ENCODE measurements at places on chromosomes 2 and 18.

DNA sequence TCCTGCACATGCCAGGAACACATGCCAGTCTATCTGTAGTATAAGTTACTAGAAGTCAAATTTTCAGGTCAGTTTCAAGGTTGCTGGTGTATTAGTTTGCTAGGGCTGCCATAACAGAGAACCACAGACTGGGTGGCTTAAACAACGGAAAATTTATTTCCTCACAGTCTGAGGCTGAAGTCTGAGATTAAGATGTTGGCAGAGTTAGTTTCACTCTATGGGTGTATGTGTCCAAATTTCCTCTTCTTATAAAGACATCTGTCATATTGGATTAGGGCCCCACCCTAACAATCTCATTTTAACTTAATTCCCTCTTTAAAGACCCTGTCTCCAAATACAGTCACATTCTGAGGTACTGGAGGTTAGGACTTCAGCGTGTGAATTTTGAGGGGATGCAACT, 26.5 kb downstream of the B3GNT7 start:
- no peak for DNase-seq

DNA sequence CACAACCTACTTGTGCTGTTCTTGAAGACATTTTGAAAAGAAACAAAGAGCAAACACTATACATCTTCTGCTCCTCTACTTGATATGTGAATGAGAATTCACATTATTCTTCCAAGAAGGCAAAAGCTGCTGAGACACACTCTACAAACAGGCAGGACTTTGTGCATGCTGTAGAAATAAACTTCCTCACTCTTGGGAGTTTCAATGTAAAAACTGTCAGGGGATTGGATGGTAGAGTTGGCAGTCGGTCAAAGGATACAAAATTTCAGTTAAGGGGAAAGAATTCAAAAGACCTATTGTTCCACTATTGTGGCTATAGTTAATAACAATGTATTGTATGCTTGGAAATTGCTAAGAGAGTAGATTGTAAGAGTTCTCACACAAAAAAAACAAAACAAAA, 196.3 kb downstream of the MC4R start:
- DNase-seq, result no peak

- no peak for DNase-seq
These were observed 2.7 kb upstream of the TGIF1 start for GRCh38 chr18:3447068-3447894.

DNA sequence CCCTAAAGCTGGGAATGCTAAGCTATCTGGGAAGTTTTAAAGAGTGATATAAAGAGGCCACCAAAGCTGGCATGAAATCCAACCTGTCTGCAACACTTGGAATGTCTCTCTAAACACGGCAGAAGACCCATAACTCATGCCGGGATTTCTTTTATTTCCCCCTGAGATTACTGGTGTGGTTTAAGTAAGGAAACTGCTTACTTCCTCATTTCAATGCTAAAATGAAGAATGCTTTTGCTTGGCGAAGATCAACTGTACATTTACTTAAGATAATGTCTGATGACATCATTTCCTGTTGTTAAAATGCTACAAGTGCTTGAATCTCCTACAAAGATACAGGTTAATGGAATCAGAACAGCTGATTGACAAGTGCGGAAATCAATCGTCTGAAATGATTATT, 353.8 kb upstream of the SALL3 start:
- DNase-seq, result no peak

- DNase-seq, result no peak
These were observed 6.6 kb downstream of the ERFE start for GRCh38 chr2:238165288-238165921.

GRCh38 chr2:67982956-67983355, 79.8 kb downstream of the C1D start:
- no peak for DNase-seq

GRCh38 chr2:30208453-30208852, 22.9 kb upstream of the LBH start:
- peak; percentile 28 for DNase-seq

DNA sequence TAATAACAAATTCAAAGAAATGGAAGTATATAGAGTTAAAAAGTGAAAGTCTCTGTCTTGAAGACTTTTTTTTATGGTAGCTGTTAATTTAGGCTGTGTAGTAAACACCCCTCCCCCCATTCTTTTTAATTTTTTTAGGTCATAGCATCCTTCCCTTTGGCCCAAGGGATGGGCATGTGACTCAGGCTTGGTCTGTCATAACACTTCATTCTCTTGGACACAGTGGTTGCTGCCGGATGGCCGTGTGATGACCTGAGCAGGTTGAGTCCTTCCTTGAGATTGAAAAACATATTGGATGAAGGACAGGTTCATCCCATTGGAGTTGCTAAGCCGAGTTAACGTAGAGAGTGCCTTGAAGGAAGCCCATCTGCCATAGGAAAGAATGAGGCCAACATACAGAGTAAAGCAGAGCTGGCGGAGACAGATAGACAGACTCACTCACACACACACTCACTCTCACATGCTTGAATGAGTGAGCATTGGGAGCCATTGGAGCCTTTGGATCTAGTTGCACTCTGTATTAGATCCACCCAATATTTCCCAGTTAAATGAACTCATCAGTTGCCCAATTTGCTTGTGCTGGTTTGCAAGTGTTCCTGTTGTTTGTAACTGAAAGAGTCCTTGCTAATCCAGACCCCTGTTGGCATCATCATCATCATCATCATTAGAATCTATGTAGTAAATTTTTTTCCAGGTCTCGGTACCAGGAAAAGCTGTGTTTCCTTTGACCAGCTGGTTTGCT, 14.7 kb downstream of the NCOA1 start:
- no peak for DNase-seq

DNA sequence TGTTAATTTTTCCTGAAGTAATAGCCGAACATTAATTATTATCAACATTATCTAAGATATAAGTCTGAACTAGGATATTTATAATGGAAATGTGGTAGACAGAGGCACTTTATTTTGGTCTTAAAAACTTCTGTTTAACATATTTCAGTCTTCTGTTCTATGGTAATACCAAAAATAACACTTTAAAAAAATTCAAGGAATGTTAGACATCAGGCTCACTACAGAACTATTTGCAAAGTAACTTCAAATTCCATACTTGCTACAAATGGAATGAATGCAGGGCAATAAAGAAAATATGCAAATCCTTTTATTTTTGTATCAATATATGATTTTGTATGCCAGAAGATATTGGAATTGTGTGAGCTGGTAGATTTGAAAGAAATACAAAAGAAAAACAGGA, 345.5 kb upstream of the DSEL start:
- no peak for DNase-seq

DNA sequence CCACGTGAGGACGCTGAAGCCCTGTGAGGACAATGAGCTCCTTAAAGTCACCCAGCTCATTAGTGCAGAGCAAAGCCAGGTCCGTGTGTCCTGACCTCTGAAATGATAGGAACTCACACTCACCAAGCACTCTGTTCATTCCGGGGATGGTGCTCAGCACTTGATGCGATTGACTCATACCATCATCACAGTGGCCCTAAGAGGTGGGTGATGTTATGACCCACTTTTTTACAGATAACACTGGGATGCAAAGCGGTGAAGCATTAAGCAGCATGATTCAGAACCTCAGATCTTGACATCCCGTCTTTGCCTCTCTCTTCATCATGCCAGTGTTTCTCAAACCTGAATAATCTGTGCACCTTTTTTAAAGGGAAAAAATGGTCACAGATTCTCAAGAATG, 234.8 kb downstream of the ALPK2 start:
- no peak for DNase-seq

DNA sequence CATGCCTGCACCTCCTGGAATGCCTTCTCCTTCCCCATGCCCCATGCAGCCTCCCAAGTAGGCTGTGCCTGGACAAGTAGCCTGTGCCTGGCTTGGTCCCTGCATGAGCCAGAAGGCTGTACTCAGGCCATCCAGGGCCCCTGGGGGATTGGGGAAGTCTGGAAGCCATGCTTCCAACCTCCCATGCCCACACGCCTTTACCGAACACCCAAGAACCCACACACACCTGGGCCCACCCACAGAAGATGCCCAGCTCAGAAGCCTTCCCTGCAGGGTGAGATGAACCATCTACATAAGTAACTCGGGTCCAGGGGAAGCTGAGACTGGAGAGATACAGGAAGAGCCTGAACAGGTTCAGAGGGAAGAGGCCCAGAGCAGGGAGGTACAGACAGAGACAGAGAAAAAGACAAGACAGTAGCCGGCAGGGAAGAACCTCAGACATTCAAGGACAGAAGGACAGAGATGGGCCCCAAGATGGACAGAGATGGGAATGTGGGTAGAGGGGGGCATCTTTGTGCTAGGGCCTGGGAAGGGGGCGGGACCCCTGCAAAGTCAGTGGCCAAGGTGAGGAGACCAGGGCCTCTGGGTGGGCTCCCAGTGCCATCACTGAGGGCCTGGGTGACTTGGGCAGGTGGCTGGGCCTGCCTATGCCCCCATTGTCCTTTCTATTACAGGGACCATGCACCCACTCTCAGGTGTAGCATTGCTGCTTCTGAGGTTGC, 4.3 kb downstream of the BIN1 start:
- DNase-seq, result no peak

GRCh38 chr2:206873423-206873822, 65.9 kb upstream of the CPO start:
- DNase-seq, result no peak

- DNase-seq, result no peak
These were observed 75.5 kb upstream of the KLF7 start for GRCh38 chr2:207241198-207241597.

DNA sequence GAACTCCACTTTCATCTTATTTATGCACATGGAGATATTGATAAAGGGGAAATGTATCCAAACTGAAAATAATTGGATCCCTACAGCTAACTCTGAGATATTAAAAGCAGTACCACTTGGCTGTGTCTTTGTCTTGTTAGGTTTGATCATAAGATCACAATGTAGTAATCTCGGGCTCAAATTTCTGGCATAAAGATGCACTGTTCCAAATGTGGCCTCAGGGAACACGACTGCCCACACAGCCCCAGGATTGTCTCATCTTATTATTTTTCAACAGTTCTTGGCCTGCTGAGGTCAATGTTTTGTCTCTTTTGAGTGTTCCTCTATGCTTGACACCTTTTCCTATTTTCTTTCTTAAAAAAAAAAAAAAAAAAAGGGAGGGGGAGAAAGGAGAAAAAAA, 114.1 kb downstream of the GBX2 start:
- DNase-seq, result no peak

- no peak for DNase-seq
These were observed 465.1 kb downstream of the LPIN1 start for GRCh38 chr2:12211326-12212175.

GRCh38 chr2:140344838-140345237, 1564.6 kb upstream of the NXPH2 start:
- no peak for DNase-seq

DNA sequence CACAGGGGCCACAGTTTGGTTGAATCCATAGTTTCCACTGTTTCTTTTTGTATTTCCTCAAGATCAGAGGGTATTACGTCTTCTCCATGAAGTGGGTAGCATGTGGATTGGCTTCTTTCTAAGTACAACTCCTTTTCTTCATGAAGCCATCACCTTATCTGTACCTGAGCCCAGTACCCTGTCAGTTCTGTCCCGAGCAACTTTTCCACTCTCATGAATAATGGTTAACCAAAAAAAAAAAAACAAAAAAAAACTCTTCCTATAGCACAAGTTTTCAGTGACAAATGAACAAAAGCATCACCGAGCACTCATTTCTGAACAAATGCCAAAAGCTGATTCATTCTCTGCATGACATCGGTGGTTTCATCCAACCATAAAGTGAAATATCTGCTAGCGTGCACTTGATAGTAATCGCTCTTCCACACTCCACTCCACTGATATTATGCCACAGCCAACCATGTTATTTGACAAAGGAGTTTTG, 53.0 kb upstream of the CCDC150 start:
- no peak for DNase-seq

DNA sequence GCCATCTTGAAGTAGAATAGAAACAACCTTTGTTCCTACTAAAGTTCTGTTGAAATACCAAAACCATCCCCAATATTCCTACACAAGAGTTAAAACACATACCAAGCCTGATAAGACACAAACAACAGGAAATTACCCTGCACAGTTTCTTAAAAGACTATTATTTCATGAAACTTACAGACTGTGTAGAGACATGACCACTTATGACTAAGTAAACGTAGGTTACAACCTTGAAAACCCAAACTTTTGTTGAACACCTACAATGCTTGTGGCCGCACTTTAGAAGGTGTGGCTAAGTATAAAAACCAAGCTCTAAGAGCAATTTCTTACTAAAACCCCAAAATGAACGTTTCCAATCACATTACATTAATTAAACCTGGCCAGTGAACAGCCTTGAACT, 2.0 kb downstream of the SMAD2 start:
- DNase-seq, result no peak

- peak; percentile 83 for DNase-seq
These were observed 2.4 kb upstream of the LPIN1 start for GRCh38 chr2:11743846-11744553.

GRCh38 chr2:107785756-107786155, 40.9 kb upstream of the RGPD4 start:
- no peak for DNase-seq

GRCh38 chr2:218282173-218282991, 9.9 kb downstream of the TMBIM1 start:
- no peak for DNase-seq

GRCh38 chr18:55012008-55012407, 52.7 kb upstream of the CCDC68 start:
- no peak for DNase-seq

DNA sequence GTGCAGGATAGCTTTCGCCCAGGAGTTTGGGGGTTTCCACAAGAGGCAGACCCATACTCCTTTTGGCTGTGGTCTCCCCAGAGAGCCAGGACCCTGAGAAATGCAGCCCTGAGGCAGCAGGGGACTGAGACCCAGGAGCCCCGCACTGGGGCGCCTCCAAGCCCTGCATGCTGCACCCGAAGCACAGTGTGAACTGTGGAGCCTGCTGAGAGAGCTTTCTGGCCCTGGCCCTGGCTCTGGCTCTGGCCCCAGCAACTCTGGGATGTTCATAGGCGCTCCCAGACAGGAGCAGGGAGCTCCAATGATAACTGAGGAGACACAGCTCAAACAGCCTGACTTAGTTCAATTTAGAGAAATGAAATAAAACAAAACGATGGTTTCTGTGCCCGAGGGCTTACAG, 96.4 kb upstream of the TEX51 start:
- no peak for DNase-seq

- DNase-seq, result no peak
These were observed 91.5 kb downstream of the ALK start for GRCh38 chr2:29829841-29830240.

- peak; percentile 56 for DNase-seq
These were observed 97.0 kb downstream of the NEB start for GRCh38 chr2:151637271-151637781.

GRCh38 chr2:135796606-135797005, 40.4 kb downstream of the LCT start:
- no peak for DNase-seq

- DNase-seq, result no peak
These were observed 284.6 kb downstream of the PHLPP1 start for GRCh38 chr18:62999921-63000320.

DNA sequence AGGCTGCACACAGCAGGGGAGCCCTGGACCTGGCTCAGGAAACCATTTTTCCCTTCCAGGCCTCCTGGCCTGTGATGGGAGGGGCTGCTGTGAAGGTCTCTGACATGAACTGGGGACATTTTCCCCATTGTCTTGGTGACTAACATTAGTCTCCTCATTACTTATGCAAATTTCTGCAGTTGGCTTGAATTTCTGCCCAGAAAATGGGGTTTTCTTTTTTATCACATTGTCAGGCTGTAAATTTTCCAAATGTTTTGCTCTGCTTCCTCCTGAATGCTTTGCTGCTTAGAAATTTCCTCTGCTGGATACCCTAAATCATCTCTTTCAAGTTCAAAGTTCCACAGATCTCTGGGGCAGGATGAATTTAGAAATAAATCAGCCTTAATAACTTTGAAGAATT, 78.2 kb downstream of the EHBP1 start:
- no peak for DNase-seq

- DNase-seq, result no peak
These were observed 257.3 kb upstream of the SESTD1 start for GRCh38 chr2:179521944-179522343.

Measured in CD4-positive, alpha-beta T cell treated with Interferon gamma for 1 hour (primary cell).